ENCODE measurements at places on chromosomes 6 and 20.

DNA sequence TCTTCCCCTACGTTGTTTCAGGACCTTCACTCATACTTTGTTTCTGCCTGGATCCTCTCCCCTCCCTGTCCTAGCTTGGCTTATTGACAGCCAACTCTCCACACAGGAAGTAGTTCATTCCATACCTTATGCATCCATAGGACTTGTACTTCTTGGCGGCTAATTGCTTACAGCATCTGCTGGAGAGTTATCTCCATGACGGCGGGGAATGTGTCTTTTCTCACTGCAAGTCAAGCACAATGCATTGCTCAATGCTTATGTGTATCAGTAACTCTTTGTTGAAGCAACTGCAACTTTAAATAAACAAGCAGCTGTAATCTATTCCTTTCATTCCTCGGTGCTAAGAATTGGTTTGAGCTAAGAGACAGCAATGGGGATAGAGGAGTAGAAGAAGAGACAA, 551.3 kb upstream of the EPHA7 start:
- no peak for DNase-seq

- DNase-seq = no peak
Measured at GRCh38 chr20:18650224-18650623, 62.4 kb downstream of the DTD1 start.

DNA sequence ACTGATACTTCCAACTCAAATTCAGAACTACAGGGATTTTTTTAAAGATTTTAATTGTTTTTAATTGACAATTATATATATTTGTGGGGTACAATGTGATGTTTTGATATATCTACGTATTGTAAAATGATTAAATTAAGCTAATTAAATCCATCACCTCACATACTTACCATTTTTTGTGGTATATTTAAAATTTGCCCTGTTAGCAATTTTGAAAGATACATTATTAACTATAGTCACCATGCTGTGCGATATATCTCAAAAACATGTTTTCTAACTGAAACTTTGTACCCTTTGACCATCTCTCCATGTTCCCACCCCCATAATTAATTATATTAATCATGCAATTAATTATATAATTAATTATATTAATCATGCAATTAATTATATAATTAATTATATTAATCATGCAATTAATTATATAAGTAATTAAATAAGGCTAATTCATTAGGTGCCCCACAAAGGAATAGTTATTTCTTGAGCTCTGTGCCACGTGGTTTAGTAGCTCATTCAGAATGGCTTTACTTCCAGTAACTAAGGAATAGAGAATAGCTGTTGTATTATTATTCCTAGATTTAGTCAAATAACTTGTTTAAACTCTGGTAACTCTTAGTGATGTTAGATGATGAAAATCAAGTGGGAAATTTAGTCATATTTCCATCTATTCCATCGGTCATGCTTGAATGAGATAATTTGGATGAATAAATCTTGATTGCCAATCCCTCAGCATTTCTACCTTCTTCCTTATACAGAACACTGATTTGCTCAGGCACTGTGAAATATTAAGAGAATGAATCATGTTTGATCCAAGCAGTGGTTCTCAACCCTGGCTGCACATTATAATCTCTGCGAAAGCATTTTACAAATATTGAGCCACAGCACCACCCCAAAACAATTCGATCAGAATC, 25.1 kb downstream of the LOC128125822 start:
- DNase-seq = no peak

- DNase-seq = no peak
Measured at GRCh38 chr6:41608443-41609151, 29.7 kb upstream of the MDFI start.

GRCh38 chr20:12638633-12639312, 370.0 kb upstream of the SPTLC3 start:
- no peak for DNase-seq

GRCh38 chr20:37220731-37221130, 40.9 kb downstream of the GHRH start:
- no peak for DNase-seq

DNA sequence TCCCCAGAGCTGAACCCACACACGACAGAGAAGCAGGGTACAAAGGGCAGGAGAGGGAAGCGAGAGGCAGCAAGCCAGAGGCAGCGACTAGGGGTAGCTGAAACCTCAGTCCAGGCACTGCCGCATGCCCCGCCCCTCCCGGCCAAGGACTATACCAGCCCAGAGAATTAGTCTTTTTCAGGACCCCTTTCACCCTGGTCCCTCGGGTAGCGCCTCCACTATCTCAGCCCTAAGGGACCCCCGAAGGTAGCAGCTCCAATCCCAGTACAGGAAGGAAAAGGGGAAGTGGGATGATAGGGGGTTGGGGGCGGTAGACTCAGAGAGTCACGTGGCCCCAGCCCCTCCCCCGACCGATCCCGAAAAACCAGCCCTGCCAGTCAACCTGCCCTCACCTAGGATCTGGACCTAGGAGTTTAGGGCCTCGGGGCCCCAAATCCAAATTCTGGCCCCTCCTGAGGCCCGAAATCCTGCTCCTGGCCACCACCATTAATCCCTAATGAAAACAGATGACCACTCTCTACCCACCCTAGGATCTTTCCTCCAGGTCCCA, 1.3 kb downstream of the RGL2 start:
- DNase-seq = no peak

- no peak for DNase-seq
Measured at GRCh38 chr6:36524871-36525270, 22.4 kb downstream of the STK38 start.

DNA sequence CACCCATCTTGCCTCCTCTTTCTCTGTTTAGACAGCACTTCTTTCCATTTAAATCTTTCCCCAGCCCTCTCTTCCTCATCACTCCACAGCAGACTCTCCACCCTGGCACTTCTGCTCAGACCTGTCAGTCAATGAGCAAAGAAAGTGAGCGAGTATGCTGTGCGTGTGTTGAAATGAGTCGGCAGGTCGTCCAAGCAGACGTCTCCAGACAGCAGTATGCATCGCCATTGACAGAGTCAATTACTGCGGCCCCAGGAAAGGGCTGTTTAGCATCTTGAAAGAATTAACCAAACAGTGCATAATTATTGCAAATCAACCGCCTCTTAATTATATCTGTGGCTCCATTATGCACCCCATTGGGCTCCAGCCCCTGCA, 54.8 kb upstream of the KCNG1 start:
- no peak for DNase-seq

DNA sequence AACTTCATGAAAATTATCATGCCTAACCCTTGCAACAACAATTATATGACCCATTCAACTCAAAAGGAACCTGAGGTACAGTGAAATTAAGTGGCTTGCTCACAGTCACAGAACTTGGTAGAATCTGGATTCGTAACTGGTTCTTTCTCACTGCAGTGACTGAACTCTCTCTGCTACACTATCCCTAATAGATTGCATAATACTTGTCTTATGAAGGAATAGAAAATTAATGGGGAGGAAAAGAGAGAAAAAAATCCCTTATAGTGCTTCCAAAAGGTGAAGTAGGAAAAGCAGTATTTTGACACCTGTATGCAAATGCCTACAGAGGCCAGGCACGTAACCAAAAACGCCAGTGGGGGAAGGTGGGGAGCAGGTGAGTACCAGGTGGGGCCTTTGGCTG, 186.6 kb downstream of the LY86 start:
- DNase-seq = no peak

- DNase-seq = no peak
Measured at GRCh38 chr20:46674253-46675083, 14.8 kb downstream of the TP53RK start.

DNA sequence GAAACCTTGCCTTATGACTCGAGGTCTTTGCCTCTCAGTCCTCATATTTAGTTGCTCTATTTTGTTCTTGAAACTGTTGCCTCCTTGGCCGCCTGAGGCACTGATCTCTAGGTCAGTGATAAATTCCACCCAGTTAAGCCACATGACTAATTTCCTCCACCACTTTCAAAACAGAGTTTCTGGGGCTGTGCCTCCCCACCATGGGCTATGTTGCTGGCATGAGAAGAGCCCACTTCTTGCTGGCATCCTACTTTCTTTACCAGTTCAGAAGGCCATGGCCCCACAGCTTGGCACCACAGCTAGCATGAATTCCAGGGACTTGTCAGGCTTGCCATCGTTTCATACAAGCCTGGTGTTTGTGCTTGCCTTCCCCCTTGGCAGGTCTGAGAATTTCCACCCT, 361.4 kb upstream of the JAG1 start:
- no peak for DNase-seq

GRCh38 chr6:43509984-43510826, at the start of gene LRRC73:
Gene LRRC73, minus strand, starts transcription at chr6:43510346. Its CDS starts 561 bp downstream, at chr6:43509785.
- peak; percentile 74 for DNase-seq

GRCh38 chr20:57128044-57128757, 138.2 kb downstream of the BMP7 start:
- no peak for DNase-seq

DNA sequence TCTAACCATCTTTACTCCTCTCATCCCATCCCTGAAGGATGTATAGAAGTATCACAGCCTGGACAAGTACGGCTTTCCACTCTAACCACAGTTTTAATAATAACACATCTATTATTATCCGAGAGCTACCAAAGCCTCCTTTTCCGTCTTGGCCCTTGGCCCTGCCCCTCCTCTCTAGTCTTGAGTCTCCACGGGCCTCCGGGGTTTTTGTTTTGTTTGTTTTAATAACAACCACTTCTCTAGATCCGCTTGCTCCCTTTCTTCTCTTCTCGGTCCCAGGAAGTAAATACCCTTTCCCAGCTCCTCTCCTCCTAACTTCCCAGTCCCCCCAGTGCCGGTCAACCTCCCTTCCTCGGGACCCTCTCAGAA, 661 bp downstream of the LCA5 start:
- no peak for DNase-seq

- no peak for DNase-seq
Measured at GRCh38 chr20:18046535-18046934, 11.2 kb downstream of the OVOL2 start.

GRCh38 chr6:78615430-78615904, 251.9 kb upstream of the IRAK1BP1 start:
- no peak for DNase-seq

GRCh38 chr6:150403458-150404246, 34.8 kb downstream of the IYD start:
- DNase-seq = no peak

DNA sequence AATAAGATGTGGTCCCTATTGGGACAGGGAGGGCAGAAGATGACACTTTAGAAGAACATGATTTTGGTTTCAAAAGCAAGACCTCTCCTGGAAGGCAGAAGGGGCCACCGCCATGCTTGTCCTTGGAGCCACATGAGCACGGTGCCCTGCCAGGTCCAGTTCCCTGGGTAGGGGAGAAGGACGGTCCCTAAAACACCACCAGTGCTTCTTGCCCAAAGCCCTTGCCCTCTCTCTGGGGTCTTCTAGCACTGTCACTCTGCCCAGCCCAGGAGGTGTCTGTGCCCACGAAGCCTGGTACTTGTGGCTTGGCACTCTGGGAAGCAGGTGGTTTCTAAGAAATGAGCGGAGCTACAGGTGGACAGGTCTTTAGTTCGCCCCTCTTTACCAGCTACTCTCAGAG, 46.0 kb downstream of the PLCG1 start:
- no peak for DNase-seq

GRCh38 chr20:418858-419365, 10.8 kb downstream of the RBCK1 start:
- DNase-seq = no peak

DNA sequence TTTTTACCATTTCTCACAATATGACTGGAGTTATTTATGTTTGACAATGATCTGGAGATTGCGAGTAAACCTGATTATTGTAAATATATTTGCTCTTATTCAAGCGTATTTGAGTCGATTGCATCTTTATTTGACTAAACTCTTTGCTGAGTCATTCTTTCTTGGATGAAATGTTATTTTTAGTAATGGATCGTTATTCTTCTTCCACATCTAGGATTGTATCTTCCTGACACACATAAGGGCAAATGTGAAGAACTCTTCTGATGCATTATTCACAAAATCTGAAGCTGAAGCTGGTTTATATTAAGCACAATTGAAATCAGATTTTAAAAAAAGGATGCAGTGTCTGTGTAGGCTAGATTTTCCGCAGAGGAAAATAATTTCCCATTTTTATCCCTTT, 68.2 kb downstream of the SEL1L2 start:
- no peak for DNase-seq

- no peak for DNase-seq
Measured at GRCh38 chr20:63378626-63379025, 17.5 kb upstream of the CHRNA4 start.

DNA sequence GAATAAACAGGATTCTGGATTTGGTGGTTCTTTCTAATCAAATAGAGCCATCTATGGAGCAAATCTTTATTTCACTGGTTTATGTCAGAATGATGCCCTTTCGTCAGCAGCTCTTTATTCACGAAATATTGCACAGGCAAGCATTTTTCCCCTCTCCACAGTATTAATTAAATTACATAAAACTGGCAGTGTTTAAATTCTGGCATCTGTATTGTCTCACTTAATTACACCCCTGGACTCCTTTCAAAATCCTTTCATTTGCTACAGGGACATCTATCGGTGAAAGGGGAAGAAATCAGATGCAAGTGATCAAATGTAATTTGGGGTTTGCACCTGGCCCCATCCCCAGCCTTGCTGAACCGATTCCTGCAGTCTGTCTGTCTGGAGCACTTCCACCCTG, 801.9 kb downstream of the QKI start:
- DNase-seq = no peak

DNA sequence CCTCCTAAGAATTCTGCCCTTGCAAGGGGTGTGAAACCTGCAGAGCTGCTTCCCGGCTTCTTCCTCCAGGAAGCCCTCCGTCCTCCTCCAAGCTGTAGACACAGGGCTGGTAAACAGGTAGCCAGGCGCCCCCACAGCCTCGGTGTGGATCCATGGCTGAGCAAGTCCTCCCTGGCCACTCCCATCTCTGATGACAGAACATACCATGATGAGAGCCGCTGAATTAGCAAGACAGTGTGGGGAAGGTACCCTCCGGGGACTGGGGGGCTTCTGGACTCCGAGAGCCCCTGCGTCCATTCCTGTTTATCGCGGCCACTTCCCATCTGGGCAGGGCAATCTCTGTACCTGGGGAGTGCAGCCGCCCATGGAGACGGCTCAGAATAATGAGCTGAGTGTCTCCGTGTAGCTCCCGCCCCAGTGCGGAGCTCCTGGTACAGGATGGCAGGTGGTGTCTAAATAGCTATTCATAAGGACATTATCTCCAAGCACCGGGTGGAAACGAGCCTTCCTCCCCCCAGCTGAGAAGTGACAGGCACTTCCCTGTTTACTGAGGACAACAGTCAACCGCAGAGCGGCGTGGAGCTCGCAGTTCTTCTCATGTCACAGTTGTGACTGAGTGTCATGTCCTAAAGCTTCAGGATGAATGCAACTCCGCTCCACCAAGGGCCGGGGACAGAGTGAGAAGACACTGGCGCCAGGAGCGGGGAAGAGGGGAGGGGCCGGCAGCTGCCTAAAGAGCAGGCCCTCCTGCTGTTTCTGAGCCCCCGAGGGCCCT, 22.7 kb upstream of the NTSR1 start:
- DNase-seq = no peak

- no peak for DNase-seq
Measured at GRCh38 chr6:131169613-131170012, 34.3 kb downstream of the AKAP7 start.

DNA sequence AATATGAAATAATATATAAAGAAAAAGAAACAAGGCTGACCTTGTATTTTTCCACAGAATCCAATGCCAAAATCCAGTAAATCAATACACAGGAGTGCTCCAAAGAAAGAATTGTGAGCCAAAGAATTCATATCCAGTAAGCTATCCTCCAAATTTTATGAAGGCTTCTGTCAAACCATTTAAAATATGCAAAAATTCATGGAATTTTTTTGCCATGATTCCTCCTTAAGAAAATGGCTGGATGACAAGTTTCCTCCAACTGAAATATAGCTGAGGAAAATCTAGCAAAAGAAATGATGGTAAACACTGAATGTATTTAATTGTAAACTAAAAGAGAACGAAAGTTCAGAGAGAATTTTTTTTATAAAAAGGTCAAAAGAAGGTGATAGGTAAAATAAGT, 290.3 kb downstream of the UBE3D start:
- no peak for DNase-seq
